ENCODE measurements at places on chromosomes 16 and 17.

- DNase-seq: no peak
These were observed 295.7 kb downstream of the SNX29 start for GRCh38 chr16:12272264-12272663.

- no peak for DNase-seq
These were observed 690 bp downstream of the PITPNC1 start for GRCh38 chr17:67377488-67378453.

DNA sequence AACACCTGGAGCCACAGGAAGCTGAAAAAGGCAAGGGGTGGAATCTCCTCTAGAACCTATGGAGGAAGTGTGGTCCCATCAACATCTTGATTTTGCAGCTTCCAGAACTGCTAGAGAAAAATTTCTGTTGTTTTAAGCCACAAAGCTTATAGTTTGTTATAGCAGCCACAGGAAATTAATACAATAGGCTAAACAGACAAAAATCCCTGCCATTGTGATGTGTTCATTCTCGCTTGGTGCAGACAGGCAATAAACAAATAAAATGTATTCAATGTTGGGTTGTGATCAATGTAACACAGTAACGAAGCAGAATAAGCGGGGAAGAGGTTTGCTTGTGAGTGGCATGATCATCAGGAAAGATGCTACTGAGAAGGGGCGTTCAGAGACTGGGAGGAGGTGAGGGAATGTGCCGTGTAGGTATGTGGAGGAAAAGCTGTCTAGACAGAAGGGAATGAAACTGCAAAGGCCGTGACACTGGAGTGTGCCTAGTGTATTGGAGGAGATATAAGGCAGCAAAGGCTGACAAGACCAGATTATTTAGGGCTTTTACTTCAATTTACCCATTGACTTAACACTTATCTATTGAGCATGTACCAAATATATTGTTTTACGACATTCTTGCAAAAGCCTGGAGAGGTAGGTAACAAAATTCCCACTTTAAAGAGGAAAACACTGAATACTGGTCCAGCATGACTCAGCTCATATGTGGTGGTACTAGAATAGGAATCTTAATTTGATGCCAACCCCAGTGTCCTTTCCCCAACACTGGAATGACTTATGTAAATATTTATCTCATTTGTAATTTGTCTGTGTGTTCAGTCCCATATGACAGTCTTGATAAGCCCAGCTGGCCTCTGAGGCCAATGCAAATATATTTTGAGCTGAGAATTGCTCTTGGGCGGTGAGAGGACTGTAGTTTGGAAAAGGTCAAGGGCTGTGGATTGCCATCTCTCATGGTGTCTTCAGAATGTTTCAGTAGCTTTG, 375.9 kb downstream of the CDH13 start:
- no peak for DNase-seq

DNA sequence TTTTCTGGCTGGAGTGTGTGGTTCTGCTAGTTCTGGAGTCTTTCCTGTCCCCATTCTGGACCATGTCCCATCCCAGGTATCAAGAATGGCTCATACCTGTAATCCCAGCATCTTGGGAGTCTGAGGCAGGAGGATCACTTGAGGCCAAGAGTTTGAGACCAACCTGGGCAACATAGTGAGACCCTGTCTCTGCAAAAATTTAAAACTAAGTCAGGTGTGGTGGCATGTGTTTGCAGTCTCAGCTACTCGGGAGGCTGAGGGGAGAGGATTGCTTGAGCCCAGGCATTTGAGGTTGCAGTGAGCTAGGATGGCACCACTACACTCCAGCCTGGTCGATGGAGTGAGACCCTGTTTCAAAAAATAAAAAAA, 15.3 kb upstream of the WNT3 start:
- DNase-seq: no peak

GRCh38 chr16:11234884-11235702, 20.9 kb downstream of the SOCS1 start:
- no peak for DNase-seq

DNA sequence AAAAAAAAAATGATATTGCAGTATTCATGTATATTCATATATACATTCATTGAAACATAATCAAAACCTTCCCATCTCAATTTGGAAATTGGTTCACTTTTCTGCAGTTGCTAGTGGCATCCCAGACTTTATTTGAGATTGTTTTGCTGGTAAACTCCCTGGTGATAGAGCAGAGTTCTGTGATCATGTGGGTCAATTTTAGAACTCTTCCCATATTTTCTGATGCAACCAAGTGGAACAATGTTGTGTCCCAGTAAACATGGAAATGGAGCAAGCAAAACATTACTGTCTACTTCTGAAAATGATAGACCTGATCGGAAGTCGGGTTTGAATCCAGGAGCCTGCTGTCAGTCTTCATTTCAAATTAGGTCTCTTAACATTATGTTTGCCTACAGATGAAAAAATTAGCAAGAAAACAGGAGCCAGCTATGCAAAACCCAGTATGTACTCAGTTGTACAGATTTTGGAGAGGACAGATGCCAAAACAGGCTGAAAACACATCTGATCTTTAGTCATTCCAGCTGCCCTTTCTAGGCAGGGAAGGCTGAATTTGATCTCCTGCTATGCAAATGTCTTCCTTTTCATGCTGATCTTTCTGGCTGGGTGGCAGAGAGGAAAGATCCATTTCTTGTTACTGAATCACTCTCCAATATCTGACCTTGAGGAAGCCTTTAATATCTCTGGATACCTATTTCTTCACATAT, 786.6 kb upstream of the SOX9 start:
- DNase-seq: no peak
